ENCODE measurements at places on chromosomes 4 and X.

GRCh38 chr4:138650929-138651448, 364.6 kb upstream of the NOCT start:
- no peak for DNase-seq

GRCh38 chr4:39337841-39338240, 28.3 kb downstream of the RFC1 start:
- no peak for DNase-seq

- DNase-seq, result no peak
Measured at GRCh38 chr4:146283758-146284651, 69.7 kb downstream of the REELD1 start.

GRCh38 chrX:154058214-154058997, 38.7 kb upstream of the IRAK1 start:
- no peak for DNase-seq

DNA sequence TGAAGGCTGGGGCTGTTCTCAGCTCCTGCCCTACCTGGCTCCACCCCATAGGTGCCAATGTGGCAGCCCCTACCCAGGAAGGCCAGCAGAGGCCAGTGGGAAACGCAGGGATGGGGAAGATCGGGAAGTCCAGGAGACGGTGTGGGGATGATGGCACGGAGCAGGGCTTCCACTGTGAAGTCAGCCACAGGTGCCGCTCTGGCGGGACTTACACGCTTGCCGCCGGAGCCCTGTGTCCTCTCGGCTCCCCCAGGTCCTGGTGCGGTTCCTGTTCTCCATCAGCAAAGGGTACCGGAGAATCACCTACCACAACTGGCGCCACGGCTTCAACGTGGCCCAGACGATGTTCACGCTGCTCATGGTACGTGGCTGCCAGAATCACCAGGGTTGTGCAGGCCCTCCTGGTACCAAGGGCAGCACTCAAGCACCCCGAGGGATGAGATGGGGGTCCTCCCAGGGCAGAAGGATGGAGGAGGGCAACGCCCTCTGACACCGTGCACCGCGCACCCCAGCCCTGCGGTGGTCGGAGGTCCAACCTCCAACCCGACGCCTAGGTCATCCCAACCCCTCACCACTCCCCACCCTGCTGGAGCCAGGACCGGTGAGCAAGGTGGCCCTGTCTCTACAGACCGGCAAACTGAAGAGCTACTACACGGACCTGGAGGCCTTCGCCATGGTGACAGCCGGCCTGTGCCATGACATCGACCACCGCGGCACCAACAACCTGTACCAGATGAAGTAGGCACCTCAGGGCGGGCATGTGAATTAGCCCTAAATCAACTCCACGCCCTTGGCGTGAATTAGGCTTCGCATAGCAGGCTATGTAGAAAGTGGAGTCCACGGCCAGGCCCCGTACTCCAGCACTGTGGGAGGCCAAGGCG, 12.0 kb downstream of the ATP5ME start:
- no peak for DNase-seq

DNA sequence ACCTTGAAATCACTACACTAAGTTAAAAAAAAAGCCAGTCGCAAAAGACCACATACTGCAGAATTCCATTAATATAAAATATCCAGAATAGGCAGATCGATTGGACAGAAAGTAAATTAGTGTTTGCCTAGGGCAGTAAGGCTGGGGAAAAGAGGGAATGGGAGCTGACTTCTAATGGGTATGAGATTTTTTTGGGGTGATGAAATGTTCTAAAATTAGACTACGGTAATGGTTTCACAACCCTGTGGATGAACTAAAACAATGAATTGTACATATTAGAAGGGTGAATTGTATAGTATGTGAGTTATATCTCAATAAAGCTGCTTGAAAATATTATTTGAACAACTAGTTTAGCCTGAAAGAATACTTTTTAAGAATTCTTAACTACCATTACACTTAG, 6.7 kb upstream of the GPRIN3 start:
- no peak for DNase-seq

GRCh38 chrX:38052096-38052495, 45.7 kb downstream of the SYTL5 start:
- no peak for DNase-seq
